Central memory CD4-positive, alpha-beta T cell (primary cell): ENCODE measurements at places on chromosomes 1 and 21.

- no peak for DNase-seq
Observed at GRCh38 chr21:16625491-16625890, 887.4 kb upstream of the CXADR start.

DNA sequence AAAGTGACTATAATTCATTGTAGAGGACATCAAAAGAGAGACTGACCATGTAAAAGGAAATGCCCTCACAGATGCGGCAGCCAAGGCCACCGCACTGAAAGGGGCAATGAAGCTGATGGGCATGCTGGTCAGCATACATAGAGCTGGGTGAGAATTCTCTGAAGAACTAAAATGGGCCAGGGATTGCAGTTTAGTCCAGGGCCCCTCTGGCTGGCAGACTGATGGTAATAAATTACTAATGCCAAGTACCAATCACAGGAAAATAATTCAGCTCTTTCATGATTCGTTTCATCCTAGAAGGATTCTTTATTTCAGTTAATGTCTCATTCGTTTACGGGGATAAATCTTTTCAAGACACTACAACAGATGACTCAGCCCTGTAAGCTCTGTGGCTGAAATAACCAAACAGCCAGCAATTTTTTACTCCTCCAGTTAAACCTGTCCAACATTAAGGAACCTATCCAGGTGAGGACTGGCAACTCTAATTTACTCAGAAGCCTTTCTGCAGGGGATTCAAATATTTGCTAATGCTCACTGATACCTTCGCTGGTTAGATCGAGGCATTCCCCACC, 56.9 kb upstream of the MAP1LC3C start:
- DNase-seq, result no peak

GRCh38 chr21:45873866-45874265, 107.7 kb upstream of the COL6A1 start:
- no peak for DNase-seq

DNA sequence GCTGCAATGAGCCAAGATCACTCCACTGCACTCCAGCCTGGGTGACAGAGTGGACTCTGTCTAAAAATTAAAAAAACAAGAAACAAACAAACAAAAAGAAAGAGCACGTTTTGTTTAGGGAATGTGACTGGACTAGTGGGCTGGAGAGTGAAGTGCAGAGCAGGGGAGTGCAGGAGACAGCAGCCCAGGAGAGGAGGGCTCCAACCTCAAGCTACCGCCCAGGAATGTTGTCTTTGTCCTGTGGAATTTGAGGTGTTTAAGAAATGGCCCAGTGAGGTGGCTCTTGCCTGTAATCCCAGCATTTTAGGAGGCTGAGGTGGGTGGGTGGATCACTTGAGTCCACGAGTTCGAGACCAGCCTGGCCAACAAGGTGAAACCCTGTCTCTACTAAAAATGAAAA, 42.4 kb upstream of the MTF2 start:
- DNase-seq, result no peak

DNA sequence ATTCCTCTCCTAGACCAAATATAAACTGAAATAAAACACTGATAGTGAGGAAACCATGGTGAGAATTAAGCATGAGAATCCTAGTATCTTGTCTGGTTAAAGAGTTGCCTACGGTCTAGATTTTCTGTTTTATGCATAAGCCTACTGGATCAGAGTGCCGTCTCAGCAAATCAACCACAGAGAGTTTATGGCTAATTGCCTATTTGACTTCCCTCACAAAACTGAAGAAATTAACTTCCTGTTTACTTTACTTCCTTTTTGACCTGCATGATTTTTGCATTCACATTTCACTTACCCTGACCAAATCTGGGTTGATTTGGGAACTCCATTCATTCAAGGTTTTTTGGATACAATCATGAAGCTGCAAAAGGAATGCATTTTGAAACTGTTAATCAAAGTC, 5.0 kb downstream of the GCLM start:
- peak; percentile 9 for DNase-seq

- DNase-seq, result no peak
Observed at GRCh38 chr1:103783944-103784377, 34.3 kb downstream of the AMY1C start.

- peak; percentile 41 for DNase-seq
Observed at GRCh38 chr1:160519642-160520435, 3.2 kb downstream of the SLAMF6 start.

DNA sequence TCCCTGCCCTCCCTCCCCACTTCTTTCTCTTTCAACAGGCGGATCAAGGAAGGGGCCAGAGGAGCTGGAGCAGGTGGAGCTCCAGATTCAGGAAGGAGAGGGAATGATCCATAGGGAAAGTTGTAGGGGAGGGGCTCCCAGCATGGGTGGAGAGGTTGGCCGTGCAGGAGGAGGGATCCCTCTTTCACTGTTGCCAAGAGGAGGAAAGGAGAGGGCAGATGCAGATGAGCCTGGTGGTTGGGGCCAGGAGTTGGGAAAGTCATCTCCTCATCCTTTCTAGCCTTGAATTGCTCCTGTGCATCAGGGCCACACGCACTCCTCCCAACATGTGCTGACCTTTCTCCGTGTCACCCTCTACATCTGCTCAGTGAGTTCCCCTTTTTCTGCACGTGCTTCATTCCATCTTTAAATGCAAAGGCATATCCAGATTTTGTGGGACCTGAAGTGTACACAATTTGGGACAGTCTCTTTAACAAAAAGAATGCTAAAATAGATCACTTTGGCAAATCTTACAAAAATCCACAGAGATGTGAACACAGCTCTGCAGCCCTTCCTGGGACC, 32.4 kb downstream of the ZBTB18 start:
- no peak for DNase-seq

GRCh38 chr1:201896951-201897391, 8.3 kb downstream of the SHISA4 start:
- no peak for DNase-seq

DNA sequence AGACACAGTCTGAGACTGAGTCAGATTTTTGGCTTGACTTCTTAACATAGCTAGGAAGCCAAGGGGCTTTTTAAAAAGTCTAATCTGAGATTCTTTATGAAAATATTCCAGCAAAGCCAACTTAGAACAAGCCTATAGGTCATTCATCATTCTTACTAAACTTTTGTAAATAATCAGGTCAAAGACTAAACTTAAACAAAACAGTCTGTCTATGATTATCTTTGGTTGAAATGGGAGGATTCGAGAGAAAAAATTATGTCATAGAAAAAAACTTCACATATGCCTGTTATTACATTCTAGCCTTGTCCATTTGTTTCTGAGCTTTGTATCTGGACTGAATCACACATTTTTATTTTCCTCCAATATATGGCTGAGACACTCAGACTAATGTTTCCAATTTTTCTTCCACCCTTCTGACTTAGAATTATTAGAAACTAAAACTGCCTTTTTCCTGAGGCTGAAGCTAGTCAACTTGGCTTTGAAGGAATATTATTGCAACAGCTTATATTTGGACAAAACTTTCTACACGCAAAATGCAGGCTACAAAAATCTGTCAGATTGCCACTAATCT, 83.3 kb downstream of the ETS2 start:
- no peak for DNase-seq

DNA sequence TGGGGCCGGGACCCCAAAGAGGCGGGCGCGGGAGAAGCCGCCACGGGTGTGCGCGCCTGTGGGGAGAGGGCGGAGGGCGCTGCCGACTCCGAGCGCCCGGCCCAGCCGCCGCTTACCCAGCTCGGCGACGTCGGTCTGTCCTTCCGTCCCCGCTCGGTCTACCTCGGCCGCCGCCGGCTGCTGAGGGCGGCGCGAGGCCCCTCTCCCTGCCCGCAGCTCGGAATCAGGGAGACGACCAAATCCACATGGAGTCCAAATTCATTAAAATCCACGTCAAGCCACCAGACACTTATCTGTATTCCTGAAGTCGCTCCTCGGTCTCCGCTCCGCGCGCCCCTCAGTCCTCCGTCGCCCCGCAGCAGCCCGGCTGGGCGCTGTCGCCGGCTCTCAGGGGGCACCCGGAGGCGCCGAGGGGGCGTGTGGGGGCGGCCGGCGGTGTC, 637 bp downstream of the PLXNA2 start:
- DNase-seq, result peak; percentile 3

DNA sequence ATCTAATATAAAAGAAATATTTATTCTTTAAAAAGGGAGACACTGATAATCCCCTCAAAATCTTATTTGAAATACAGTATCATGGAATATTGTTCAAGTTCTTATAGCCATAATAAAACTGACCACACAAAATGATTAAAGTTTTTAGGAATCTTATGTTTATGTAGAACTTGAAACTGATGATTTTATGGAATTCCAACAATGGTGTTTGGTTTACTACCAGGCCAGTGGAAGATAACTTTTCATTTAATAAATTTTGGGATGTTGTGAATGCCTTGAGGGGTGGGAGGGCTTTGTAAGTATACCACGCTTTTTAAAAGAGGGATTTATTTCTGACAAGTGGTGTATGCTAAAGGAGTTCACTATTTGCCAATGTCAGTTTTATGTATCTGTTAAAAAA, 87.7 kb downstream of the RAB3GAP2 start:
- DNase-seq, result no peak

DNA sequence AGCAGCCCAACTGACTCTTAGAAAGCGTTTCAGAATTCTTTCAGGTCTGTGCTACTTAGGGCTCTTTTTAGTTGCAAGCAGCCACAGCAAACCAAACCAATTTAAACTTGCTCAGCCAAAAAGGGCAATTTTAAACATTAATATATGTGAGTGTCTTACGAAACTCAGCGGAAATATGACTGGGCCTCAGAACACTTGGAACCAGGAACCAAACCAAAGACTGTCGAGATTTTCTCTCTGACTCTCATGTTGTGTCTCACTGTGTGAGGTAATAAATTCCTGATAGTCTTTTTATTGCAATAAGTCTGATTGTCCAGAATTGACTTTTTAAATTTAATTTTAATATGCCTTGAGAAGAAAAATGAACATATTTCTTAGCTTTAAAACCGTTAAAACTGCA, 122.3 kb downstream of the SYF2 start:
- DNase-seq, result no peak

GRCh38 chr1:115184260-115184950, 95.1 kb upstream of the TSPAN2 start:
- DNase-seq, result no peak

GRCh38 chr1:78916986-78917385, 89.5 kb downstream of the ADGRL4 start:
- DNase-seq, result no peak

GRCh38 chr1:247360116-247360898, 28.6 kb upstream of the ZNF496 start:
- no peak for DNase-seq

GRCh38 chr1:89440911-89441310, 77.1 kb downstream of the GBP6 start:
- DNase-seq, result no peak

DNA sequence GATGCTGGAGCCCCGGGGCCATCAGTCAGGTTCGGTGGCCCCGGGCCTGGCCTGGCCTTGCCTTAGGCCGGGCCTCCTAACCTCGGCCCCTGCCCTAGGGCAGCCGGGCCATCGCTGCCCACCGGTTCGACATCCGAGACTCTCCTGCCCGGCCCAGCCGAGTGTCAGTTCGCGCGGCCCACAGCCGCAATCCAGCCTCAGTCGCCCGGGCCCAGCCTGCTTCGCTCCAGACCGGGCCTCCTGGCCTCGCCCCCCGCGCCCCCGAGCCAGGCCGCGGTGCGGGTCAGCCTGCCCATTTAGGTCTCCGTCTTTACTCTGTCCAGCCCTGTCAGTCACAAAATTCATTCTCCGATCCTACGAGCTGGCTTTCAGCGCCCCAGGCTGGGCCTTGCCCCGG, 777 bp downstream of the LRRC41 start:
- no peak for DNase-seq

GRCh38 chr1:58608945-58609344, 31.9 kb upstream of the TACSTD2 start:
- DNase-seq, result no peak

DNA sequence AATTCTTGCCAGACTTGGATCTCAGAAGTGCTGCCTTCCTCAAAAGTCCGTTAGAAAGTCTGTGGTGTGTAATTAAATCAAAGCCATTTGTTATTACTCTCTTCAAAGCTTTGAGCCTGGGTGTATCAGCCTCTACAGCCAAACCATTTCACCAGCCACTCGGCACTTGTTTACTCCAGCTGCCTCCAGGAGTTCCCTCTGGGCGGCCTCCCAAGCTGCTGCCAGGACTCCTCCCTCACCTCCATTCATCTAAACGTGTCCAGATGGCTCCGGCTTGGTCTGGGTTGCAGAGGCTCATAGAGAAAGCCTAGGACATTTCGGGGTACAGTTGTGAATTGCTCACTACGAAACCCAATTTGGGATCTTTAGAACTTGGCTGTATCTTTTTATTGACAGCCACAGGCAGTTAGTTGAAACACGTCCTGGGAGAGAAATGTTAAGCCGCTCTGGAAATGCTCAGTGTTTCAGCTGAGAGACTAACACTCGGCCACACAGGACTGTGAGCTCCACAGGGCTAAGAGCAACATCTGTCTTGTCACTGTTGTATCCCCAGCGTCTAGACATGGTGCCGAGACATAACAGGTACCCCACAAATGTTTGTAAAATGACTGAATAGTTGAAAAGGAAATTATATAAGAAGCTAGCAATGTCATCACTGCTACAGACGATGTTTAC, 116.9 kb upstream of the NGF start:
- DNase-seq, result no peak

- DNase-seq, result no peak
Observed at GRCh38 chr1:10608690-10609089, 133.9 kb downstream of the PEX14 start.

DNA sequence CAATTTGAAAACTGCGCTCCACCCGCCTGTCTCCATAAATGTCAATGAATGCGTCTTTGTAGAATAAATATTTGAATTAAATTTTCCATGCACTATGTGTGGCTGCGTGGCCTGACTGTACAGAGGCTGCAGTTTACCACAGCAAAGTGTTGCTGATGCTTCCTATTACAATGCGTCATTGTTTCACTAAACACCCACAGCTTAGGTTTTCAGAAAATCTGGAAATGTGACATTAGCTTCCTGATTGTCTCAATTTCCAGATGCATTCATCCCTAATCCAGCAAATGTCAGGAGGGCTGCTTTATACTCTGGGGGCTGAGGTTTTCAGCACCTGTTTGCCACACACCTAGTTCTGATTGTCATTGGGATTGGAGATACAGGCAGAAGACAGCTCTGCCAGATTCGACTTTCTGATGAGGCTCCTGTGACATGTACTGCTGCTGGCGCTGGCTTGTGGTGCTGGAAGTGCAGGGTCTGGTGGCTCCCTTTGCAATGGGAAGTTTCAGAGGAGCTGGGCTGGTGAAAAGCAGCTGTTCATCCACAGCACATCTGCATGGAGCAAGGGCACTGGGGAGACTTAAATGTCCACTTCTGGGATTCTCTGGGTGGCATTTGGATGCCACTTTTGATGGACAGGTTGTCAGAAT, 40.0 kb downstream of the URB2 start:
- no peak for DNase-seq
